ENCODE measurements at places on chromosomes 12 and 14.

GRCh38 chr12:1972856-1973317 is 31.4 kb downstream of the DCP1B start:
- DNase-seq = no peak

DNA sequence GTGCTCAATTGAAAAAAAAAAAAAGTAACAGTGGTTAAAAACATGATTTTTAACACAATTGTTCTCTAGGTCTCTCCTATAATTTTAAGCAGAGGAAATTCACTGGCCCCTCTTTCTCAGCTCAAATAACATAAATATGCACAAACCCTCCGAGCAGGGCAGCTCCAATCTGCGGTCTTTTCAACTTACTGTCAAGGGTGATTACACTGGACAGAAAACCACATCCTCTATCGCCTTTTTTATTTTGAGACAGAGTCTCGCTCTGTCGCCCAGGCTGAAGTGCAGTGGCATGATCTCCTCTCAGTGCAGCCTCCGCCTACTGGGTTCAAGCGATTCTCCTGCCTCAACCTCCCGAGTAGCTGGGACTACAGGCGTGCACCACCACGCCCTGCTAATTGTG is 16.5 kb upstream of the GABARAPL1 start:
- no peak for DNase-seq

- no peak for DNase-seq
These were observed 72.7 kb downstream of the MNAT1 start for GRCh38 chr14:60807247-60807646.

- no peak for DNase-seq
These were observed 289.8 kb downstream of the GRIN2B start for GRCh38 chr12:13691598-13691997.

- no peak for DNase-seq
These were observed 91.2 kb downstream of the RGS6 start for GRCh38 chr14:72023128-72024042.

- no peak for DNase-seq
These were observed 141.6 kb downstream of the CNTN1 start for GRCh38 chr12:40833818-40834217.

GRCh38 chr14:69231486-69231885 is 28.5 kb upstream of the GALNT16 start:
- no peak for DNase-seq

- DNase-seq = no peak
These were observed 190.2 kb upstream of the HMGA2 start for GRCh38 chr12:65634061-65634460.

- DNase-seq = no peak
These were observed 81.8 kb downstream of the TSPAN9 start for GRCh38 chr12:3158851-3159465.

GRCh38 chr12:91316907-91317269 is 134.3 kb upstream of the DCN start:
- no peak for DNase-seq

GRCh38 chr12:124032265-124032886 is 59.4 kb downstream of the ZNF664 start:
- DNase-seq = peak; percentile 13

- no peak for DNase-seq
These were observed 26.2 kb upstream of the MANSC4 start for GRCh38 chr12:27806259-27806658.

- no peak for DNase-seq
These were observed 49.0 kb downstream of the NTF3 start for GRCh38 chr12:5480938-5481303.

- peak; percentile 11 for DNase-seq
These were observed 11.1 kb downstream of the CCDC197 start for GRCh38 chr14:94008234-94008633.

DNA sequence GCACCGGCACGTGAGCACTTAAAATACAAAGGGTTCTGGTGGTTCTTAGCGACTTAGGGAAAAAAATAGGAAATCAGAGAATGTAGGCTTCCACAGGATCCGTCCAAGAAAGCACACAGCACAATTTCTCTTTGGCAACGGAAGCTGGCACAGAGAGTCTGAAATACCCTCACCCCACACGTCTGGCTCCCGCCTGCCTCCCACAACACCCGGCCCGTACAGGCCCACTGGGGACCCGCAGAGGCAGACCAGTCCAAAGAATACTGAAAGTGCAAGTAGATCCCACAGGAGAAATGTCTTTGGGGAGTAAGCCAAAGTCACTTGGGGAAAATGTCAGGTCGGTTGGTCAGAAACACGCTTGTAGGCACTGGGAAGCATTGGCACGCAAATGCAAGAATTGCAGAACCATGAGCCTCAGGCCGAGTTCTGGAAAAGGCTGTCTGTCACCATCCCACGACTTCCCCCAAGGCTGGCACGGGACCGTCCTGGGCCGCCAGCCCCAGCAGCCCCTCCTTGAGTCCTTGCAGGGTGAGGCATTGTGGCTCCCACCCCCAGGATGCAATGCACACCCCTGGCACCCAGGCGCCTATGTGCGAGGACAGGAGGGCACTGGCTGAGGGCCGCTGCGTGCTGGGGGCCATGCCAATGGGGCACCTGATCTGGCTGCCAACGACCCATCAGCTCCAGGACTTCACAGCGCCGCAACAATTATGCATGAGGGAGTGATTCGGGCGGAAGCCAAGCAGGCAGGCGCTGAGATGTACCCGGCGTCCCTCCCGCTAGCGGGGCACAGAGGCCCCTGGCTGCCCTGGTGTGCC is 29.7 kb downstream of the CHGA start:
- DNase-seq = no peak

GRCh38 chr14:105150368-105151083 is 18.1 kb downstream of the JAG2 start:
- DNase-seq = no peak

- DNase-seq = no peak
These were observed 5.9 kb downstream of the ITGB7 start for GRCh38 chr12:53201177-53201541.

- DNase-seq = no peak
These were observed 132.2 kb downstream of the ANO4 start for GRCh38 chr12:100926669-100927248.

DNA sequence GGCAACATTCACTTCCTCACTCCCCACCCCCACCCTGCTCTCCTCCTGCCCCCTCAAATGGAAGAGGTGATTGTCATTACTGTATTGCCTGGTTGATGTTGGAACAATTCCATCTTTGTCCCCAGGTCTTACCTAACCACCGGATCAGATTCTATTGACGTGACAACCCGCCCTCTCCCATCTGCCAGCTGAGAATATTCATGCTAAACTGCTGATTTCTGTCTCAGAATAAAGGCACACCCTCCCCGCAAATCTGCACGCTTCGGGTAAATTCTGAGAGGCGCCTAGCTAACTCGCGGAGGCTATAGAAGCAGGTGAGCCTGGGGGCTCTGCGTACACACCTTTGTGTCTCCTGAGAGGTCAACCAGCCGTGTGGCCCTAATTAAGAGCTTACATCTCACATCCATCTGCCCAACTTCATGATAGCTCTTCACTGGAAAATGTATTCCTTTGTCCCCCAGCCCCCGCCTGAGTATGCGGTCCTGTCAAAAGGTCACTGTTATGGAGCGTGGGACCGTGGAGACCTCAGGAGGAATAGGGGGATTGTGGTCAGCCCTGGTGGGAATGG is 1054.3 kb downstream of the VRK1 start:
- no peak for DNase-seq

GRCh38 chr12:47689215-47689614 is 16.6 kb downstream of the RPAP3 start:
- DNase-seq = no peak

DNA sequence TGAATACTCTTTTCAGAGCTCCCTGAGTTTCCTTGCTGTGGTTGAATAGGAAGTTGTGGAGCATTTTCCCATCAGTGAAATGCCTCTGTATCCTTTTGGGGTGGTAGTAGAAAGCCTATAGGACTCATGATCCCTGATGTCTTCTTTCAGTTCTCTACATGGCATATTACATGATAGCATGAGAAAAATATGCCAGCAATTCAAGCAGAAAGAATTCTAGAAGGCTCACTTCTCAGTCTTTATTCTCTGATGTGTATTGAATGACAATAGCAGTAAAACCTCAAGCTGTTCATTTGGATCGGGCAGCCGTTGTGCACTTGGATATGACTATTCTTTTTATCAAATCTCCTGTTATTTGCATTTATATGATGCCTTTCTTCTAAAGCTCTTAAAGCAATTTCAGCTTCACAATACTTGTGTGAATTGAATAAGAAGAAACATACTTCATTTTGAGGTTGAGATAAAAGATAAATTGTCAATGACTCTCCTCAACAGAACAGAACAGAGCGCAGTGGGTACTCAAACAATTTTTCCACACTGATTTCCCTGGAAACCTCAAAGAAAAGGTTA is 251.5 kb upstream of the FBXO33 start:
- no peak for DNase-seq

GRCh38 chr12:25186788-25187402 is 8.1 kb downstream of the DNAI7 start:
- peak; percentile 28 for DNase-seq

DNA sequence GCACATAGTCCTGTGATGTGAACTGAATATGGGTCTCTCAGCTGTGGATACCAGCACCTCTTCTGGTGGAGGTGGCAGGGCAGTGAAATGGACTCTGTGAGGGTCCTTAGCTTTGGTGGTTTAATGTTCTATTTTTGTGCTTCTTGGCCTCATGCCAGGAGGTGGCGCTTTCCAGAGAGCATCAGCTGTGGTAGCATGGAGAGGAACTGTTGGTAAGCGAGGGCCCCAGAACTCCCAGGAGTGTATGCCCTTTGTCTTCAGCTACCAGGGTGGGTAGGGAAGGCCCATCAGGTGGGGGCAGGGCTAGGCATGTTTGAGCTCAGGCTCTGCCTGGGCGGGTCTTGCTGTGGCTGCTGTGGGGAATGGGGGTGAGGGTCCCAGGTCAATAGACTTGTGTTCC is 241.7 kb downstream of the AEBP2 start:
- DNase-seq = no peak
